ENCODE measurements at places on chromosomes 12 and 14.
A peak's percentile ranks its signal among the peaks of the same experiment; 100 is the strongest.

- no peak for DNase-seq
These were observed 308.2 kb downstream of the ADGRD1 start for GRCh38 chr12:131261906-131262305.

- DNase-seq = peak; percentile 63
These were observed 734 bp downstream of the FIGNL2 start for GRCh38 chr12:51847643-51848325.

DNA sequence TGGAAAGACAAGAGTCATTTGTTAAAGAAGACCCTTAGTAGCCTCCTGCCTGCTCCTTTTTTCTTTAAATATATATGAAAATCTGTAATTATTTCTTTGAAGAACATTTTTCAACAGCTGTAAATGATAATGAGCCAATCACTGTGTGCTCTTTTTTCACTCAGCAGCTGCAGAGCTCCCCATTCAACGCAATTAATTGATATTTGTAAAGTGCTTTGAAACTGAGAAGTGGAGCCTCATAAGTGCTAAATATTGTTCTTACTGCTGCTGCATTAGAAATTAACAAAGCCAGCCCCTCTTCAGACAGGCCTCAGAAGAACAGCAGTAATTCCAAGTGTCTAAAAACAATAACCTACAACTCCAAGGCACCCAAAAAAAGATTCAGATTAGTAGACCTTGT, 224.3 kb downstream of the GXYLT1 start:
- no peak for DNase-seq

DNA sequence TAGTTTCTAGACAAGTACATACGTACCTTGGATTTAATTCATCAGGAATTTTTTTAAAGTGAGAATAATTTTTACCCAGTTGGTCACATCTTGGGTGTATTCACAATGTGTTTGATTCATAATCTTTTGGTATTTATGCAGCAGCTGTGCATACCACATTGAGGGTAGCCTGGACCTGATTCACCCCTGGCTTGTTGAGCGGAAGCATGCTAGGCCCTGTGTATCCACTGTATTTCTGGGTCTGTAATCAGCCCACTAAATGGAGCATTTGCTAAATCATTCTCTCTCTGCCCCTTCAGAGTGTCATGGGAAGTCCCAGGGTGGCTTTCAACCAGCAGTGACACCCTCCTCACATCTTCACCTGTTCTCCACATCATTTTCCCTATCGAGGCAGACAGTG, 203.8 kb upstream of the RGS6 start:
- DNase-seq = no peak

- peak; percentile 56 for DNase-seq
These were observed 702.7 kb downstream of the TMTC2 start for GRCh38 chr12:83389237-83389996.

DNA sequence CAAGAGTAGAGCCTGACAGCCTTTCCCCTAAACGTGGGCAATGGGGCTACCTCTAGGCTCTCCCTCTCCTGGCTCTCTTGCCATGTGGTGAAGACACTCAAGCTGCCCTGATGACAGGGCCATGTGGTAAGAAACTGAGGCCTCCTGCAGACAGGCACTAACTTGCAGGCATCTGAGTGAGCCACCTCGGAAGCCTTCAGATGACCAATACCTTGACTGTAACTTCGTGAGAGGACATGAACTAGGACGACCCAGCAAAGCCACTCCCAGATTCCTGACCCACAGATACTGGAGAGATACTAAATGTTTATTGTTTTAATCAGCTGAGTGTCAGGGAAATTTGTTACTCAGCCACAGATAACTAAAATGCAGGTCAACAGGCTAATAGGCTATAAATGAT, 96.4 kb downstream of the EFCAB11 start:
- DNase-seq = no peak

DNA sequence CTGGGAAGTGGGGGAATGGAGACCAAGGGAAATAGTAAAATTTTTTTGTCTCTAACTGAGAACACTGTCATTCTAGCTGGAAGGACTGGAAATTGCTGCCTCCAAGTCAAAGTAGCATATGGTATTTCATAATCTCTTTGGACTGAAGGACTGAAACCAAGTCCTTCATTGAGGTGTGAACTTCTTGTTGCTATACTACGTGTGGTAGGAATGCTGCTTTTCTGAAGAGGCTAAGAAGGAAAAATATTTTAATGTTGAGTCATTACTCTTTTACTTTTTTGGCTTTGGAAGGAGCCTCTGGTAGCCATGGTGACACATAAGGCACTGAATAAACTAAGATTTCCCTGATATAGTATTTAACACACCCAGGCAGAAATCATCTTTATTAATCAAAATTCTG, 465.4 kb downstream of the NPAS3 start:
- no peak for DNase-seq

GRCh38 chr12:40310211-40310610, 85.4 kb downstream of the LRRK2 start:
- DNase-seq = no peak

- no peak for DNase-seq
These were observed 159.5 kb upstream of the TMPO start for GRCh38 chr12:98355933-98356332.

- DNase-seq = no peak
These were observed 39.8 kb upstream of the NRXN3 start for GRCh38 chr14:78130356-78130755.

DNA sequence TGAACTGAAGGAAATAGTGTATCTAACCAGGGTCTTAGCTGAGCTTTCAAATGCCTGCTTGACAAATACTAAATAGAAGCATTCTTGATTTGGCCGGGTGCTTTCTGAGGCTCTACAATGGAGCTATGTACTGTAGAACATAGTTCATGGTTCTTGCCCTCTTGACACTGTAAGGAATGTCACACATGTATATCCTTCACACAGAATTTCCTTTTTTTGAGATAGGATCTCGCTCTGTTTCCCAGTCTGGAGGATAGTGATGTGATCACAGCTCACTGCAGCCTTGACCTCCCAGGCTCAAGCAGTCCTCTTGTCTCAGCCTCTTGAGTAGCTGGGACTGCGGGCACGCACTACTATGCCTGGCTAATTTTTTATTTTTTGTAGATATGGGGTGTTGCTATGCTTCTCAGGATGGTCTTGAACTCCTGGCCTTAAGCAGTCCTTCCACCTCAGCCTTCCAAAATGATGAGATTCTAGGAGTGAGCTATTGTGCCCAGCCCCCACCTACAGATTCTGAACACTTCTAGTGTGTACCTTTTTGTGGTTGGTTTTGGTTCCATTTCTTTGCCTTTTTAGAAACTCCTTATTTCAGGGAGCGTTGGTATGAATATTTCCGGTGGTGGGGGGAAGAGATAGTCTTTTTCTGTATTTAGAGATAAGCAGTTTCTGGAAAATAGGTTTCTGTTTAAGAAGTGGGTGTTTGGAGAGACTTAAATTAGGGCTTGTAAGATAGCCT, 4.2 kb downstream of the MLXIP start:
- DNase-seq = no peak

DNA sequence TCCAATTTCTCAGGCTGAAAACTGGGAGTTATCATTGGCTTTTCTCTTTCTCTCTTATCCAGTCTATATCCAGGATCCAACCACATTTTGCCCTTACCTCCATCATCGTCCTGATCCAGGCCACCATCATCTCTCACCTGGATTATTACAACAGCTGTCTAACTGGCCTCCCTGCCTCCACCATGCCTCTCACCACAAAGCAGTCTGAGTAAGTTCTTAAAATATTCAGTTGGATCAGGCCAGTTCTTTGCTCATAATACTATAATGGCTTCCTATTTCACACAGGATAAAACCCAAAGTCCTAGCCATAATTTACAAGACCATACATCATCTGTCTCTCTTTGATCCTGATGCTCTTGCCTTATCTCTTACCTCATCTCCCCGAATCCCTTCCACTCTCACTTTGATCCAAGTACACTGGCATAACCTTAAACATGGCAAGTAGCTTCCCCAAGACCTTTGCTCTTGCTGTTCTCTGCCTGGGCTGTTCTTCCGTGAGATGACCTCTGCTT, 133.4 kb upstream of the RAP1B start:
- no peak for DNase-seq

DNA sequence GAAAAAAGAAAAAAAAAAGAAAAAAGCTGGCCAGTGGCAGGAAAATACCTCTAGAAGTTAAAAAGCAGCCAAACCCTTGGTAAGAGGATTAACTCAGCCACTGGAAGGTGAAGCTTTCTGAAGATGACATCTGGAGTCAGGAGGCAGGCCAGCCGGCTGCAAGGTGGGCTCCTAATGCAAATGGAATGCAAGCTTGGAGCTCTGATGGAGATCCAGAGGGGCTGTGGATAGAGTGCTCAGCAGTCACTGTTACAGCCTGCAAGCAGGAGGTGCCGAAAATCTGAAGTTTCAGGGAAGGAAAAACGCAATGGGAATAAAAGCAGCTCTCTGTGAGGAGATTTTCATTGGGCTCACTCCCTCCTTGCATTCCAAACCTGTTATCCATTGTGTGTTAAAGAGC, 41.0 kb downstream of the GSC start:
- peak; percentile 16 for DNase-seq

DNA sequence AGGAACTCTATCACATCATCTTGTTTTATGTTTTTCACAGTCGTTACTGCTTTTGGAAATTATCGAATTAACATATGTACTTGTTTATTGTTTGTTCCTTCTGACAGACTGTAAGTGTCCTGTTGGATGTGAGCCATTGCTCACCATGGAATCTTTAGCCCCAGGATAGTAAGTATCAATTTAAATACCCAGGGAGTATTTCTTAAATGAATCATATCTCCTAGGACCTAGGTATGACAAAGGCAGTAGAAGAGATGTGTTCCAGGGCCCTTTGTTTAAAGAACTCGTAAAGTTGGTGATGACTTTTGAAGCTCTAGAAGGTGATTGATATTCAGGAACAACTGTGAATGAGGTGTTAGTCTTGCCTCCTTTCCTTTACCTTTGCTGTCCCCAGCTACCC, 30.3 kb upstream of the STRAP start:
- no peak for DNase-seq

DNA sequence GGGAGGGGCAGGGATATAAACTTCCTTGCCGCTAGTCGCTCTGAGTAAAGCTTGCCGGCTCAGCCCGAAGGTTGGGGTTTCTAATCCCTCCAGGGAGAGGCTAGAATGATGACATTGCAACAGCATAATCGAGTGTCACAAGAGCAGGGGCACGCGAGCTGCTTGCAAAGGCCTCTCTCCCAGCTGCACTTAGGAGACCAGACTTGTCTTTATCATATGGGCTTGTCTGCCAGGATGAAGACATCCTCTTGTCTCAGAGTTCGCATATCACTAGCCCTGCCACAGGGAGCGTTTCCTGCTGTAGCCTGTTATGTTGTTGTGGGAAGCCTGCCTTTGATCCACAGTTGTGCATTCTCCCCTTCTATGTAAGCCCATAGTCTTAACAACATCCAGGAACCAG, 180.0 kb downstream of the ESR2 start:
- peak; percentile 66 for DNase-seq
